Breast epithelium (tissue), 4 donors: ENCODE measurements at places on chromosomes 6 and 20.

GRCh38 chr6:167137081-167137480 is 14.2 kb downstream of the CCR6 start:
- DNase-seq, result no peak

- no peak for DNase-seq
Observed at GRCh38 chr20:51811042-51811355, 8.7 kb upstream of the SALL4 start.

- no peak for DNase-seq
Observed at GRCh38 chr6:91653076-91653723, 1066.3 kb upstream of the MAP3K7 start.

- DNase-seq, result no peak
Observed at GRCh38 chr6:70479236-70479635, 65.9 kb downstream of the FAM135A start.

- DNase-seq, result no peak
Observed at GRCh38 chr6:2982426-2983117, 11.2 kb upstream of the SERPINB6 start.

DNA sequence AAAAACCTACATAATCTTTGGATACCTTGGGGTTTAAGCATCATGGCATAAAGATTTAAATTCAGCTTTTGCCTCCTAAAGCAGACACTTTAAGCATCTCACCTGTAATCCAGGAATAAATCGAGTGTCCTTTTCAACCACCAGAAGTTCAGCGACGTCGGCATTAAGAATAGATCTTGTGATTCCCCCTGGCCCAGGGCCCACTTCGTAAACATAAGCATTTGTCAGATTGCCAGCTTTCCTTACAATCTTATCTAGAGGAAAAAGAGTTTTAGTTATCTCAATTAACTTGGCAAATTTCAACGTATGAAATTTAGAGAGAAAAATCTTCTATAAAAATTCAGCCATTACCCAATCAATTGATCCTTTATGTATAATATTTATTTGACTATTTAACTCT is 3.2 kb downstream of the TFB1M start:
- no peak for DNase-seq

GRCh38 chr20:31484001-31484400 is 8.9 kb downstream of the REM1 start:
- DNase-seq, result no peak

DNA sequence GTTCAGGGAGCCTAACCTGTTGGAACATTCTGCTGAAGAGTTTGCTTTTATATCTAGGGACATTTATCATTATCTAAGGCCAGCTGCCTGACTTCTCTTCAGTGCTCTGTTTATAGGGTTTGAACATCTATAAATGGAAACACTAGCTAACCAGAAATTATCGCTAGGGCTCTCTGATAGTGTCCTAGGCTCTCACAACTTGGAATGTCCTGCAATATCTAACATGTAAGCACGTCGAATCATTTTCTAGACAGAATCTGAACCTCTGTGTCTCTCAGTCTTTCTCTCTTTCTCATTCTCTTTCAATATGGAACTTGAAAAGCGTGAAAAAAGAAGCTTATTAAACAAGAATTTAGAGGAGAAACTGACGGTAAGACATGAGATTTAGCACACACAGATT is 92.5 kb upstream of the MLIP start:
- no peak for DNase-seq

DNA sequence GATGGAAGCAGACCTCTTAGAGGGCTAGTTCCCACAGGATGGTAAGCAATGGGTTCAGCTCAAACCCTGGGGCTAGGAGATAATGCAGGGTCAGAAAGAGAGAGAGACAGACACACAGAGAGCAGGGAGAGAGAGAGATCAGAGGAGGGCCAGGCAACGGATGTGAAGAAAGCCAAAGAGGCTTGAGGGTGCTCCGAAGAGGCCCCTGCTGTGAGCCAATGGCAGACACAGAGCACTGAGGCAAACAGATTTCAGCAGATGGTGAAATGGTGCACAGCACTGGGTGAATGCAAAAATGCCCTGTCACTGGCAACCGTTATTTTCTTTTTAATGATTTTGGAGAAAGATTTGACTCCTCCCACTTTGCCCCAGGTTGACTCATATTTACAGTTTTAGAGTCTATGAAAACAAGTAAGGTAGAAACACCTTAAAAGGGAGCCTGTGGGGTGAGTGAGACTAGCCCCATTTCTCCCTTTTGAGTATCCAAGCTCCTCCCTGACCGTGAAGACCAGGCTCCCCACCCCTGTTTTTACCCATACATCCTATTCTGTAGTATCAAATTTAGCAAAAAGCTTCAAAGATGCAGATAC is 840 bp downstream of the DEFB132 start:
- DNase-seq, result no peak

- no peak for DNase-seq
Observed at GRCh38 chr6:112501705-112502104, 154.6 kb downstream of the RFPL4B start.

GRCh38 chr6:103504501-103505154 is 1355.1 kb downstream of the HACE1 start:
- DNase-seq, result no peak

DNA sequence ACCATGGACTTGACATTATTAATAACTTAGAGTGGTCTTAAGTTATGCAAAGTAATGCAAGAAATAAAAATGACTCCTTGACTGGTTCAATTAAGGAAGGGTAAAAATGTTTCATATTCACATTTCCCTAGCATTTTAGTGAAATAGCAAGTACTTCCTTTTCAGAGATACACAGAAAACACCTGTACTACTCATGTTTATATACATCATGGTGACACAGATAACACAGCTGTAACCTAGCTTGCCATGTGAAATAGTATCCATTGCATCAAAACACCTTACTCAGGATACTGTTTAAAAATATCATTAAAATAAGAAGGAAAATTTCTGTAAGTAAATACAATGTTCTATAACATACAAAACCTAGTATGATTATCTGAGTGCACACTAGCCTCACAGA is 102.4 kb downstream of the AHI1 start:
- DNase-seq, result no peak

- DNase-seq, result no peak
Observed at GRCh38 chr20:17655865-17656479, 26.1 kb downstream of the RRBP1 start.

DNA sequence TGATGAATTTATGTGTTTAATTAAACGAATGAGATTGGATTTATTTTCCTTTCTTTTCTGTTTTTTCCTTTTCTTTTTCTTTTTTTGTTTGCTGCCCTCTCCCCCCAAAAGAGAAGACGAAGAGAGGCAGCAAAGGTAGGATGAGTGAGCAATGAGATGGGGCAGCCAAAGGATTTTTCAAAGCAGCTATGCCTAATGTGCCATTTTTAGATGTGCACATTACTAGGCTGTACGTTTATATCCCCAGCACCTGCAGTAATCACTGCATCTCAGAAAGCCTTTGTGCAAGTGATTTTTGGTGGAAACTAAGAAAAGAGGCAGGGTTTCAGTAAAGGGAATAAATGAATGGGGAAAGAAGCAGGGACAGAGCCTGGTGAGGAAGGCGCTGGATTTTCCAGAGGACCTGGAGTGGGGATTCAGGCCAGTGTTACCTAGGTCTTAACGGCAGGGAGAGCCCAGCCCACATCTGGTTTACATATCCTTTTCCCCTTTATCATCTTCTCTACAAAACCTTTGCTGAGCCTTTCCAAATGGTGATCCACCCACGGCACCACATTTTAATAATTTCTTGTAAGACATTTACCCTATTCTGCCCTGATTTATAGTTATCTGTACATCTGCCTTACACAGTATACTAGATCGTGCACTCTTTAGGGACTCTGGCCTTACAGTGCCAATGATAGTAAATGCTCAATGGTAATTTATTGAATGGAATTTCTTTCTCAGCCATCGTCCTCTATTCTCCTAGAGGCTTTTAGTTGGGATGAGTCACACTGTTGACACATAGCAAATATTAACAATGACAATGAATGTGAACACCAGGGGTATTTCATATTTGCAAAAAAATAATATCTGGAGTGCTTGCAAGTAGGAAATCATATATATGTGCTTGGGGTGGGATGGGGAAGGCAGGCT is 38.3 kb upstream of the ATXN1 start:
- no peak for DNase-seq

DNA sequence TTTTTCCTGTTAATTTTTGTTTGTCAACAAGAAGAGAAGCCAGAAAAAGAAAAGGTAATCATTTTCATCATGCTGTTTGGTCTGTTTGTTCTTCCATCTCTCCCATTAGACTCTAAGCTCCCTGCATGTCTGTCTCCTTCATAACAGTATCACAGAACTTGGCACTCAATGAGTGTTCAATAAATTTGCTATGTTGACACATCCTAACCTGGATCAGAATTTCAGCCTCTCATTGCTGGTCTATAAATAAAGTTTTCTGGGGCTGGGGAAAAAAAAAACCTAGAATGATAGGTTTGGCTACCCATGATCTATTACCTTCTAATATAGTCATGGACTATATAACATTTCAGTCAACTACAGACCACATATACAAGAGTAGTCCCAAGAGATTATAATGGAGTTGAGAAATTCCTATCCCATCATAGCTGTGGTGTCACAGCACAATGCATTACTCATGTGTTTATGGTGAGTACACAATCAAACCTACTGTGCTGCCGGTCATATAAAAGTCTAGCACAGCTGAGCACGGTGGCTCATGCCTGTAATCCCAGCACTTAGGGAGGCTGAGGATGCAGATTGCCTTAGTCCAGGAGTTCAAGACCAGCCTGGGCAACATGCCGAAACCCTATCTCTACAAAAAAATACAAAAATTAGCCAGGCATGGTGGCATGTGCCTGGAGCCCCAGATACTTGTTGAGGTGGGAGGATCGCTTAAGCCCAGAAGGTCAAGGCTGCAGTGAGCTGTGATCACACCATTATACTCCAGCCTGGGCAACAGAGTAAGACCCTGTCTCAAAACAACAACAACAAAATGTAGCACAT is 5.9 kb downstream of the NUDT3 start:
- no peak for DNase-seq

DNA sequence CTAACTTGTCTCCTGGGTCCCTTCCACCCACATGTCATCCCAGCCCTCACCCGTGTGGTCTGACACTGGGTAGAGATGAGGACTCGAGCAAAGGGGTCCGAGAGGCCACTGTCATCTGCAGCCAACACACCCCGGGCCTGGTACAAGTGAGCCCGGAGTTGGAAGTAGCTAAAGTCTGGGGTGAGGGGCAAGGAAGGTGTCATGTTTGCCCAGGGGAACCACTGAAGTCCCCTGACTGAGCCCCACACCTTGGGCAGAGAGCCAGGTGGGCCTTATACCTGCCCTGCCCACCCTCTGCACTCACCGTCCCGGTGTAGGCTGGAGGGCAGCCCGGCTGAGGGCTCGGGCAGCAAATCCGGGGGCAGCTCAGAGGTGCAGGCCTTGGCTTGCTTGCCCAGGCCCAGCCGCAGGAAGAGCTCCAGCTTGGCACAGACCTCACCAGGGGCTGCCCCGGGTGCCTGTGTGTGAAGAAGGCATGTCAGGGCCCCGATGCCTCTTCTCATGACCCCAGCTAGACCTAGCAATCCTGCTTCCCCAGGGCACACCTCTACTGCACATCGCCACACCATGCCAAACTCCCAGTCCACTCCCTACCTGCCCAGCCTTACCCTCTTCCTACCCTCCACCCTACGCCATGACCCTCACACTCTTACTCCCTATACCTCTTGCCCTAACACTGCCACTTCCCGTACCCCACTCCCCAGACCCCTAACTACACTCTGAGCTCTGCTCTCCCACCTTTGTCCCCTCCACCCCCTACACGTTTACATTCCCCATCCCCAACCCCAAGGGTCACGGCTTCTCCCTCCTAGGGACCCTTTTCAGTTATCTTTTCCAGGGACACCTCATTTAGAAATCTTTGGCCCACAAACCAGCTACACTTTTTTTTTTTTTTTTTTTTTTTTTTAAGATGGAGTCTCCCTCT is 31.7 kb upstream of the SPAG4 start:
- no peak for DNase-seq

DNA sequence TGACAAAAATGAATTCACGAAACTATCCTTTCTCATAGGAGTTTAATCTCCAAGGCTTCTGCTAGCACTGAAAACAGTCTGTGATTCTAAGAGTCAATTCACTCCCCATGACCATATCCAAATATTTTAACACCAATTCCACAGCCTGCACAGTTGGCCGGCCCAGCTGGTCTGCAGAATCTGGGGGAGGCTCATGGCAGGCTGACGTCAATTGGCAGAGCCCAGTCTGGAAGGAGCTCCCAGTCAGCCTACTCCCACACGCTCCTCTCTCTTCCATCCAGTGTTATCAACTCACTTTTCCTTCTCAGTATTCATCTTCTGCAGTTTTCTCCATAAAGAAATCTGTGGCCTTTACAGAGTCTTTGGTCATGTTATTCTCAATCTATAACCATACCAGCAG is 111.0 kb downstream of the TBXT start:
- no peak for DNase-seq

DNA sequence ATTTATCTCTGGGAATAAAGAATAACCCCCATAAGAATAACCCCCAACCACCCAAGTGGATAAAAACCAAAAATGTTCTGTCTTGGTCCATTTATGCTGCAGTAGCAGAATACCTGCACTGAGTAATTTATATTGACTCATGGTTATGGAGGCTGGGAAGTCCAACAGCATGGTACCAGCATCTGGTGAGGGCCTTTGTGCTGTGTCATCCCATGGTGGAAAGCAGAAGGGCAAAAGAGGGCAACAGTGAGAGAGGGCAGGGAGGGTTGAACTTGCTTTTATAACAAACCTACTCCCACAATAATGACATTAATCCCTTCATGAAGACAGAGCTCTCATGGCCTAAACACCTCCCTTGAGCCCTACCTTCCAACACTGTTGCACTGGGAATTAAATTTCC is 133.7 kb downstream of the ERMARD start:
- no peak for DNase-seq
